ENCODE measurements at places on chromosomes 4 and X. TPM values are rescaled to one million over a fixed set of nuclear protein-coding genes. Genes with fewer than 3 reads are reported as not detected.

GRCh38 chrX:103789004-103789403 is 12.4 kb downstream of the PLP1 start:
- H3K27ac ChIP-seq = no peak overlapping the region
- H3K36me3 ChIP-seq = peaks cover 39% of the 10 kb centered on the region
- H3K4me3 ChIP-seq = no peak overlapping the region
- no peaks in the 10 kb centered on the region for H3K4me1 ChIP-seq
- H3K27me3 ChIP-seq = no peaks in the 10 kb centered on the region

The TLR7 gene
- total RNA-seq = not detected

- H3K4me3 ChIP-seq = peak overlapping the region; percentile 79
- no peak for DNase-seq
- no peaks in the 10 kb centered on the region for H3K36me3 ChIP-seq
Observed at GRCh38 chr4:152937336-152938236, 1.5 kb downstream of the FHDC1 start.

The SMIM10 gene
- 2.3 TPM for total RNA-seq

The GC gene
- 0.34 TPM for total RNA-seq

The USP17L20 gene
- not detected for total RNA-seq

- H3K36me3 ChIP-seq = no peaks in the 10 kb centered on the region
- no peaks in the 10 kb centered on the region for H3K4me1 ChIP-seq
- DNase-seq = no peak
- H3K27me3 ChIP-seq = no peaks in the 10 kb centered on the region
Observed at GRCh38 chrX:44439242-44439794, 95.8 kb upstream of the EFHC2 start.

DNA sequence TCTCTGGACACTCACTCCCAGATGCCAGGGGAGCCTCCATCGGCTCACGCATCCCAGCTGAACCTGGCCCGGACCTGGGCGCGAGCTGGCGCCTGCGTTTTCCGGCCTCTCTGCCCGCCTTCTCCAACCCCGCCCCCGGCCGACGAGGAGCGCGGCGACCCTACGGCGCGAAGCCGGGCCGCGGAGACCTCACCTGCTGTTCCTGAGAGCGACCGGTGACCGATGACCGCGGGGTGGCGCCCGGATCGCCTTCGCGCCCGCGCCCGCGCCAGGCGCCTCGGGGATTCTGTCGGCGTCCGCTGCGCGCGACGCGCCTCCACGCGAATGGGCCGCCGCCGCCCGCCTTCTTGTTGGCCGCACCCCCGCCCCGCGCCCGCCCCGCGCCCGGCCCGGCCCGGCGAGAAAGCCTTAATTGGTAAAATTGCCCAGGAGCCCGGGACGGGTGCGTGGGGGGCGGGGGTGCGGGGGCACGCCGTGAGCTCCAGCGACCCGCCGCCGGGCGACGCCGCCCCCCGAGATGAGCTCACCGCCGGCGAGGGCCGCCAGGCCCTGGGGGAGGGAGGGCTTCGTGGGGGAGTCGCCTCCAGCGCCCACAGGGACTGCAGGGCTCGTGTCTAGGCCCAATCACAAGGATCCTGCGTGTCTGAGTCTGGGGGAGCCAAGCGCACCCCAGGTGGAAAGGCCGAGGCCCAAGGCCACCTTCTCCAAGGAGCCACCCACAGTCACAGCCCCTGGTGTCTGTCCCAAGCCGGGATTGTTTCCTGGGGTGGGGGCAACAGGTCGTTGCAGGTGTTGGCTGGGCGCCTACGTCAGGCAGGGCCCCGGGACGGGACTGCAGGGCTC is at the start of gene FLNA:
TSS of gene FLNA (minus strand) at position 322 of the 843 bp plus-strand sequence. CDS start 3,389 bp downstream, outside the sequence.
- peak within 1 kb of the TSS; percentile 55 for H3K4me3 ChIP-seq
- DNase-seq = peak; percentile 61
- no peaks in the 10 kb centered on the region for H3K27me3 ChIP-seq
- H3K4me1 ChIP-seq = peaks cover 14% of the 10 kb centered on the region
- no peak within 1 kb of the TSS for H3K27ac ChIP-seq
- no peaks in the 10 kb centered on the region for H3K36me3 ChIP-seq

- peak overlapping the region; percentile 36 for H3K27ac ChIP-seq
- H3K4me1 ChIP-seq = peaks cover 14% of the 10 kb centered on the region
- H3K27me3 ChIP-seq = no peaks in the 10 kb centered on the region
- no peak for DNase-seq
Observed at GRCh38 chrX:34560180-34560579, 96.9 kb downstream of the TMEM47 start.

DNA sequence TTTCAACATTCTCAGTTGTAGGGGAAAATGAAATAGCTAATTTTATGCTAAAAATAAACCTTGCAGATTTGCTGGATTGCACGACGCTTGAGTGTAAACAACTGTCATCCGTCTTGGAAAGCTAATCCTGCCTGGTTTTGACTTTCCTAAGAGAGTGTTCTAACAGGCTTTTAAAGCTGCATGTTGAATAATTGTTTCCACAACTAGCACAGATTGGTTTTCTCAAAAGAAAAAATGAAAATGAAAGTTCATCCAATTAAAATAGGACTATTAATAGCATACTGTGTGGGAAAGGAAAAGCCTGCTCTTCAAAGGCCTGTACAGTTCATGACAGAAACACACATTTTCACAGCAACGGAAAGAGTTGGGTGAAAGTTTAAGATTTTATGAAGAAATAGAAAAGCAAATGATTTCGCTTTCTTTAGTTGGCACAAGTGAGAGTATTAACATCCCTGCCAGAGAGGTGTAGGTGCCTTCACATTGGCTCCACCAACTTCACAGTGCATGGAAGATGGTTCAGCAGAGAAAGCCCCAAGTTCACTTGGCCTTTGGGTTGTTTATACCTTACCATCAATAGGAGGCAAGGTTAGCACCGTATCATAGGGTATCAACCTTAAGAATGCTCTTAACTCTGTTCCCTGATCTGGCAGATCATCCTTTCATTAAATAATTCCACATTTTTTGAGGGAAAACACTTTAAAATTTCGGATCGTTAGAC is 140.0 kb upstream of the GUCY1A1 start:
- H3K27me3 ChIP-seq = no peaks in the 10 kb centered on the region
- no peaks in the 10 kb centered on the region for H3K4me1 ChIP-seq
- no peaks in the 10 kb centered on the region for H3K36me3 ChIP-seq
- DNase-seq = no peak
- H3K27ac ChIP-seq = no peak overlapping the region

The ODAPH gene
- total RNA-seq = not detected

The SH2D1A gene
- total RNA-seq = not detected

GRCh38 chrX:100599456-100599855 is 14.7 kb downstream of the TNMD start:
- no peaks in the 10 kb centered on the region for H3K4me1 ChIP-seq
- no peaks in the 10 kb centered on the region for H3K36me3 ChIP-seq
- no peaks in the 10 kb centered on the region for H3K27me3 ChIP-seq
- H3K27ac ChIP-seq = no peak overlapping the region
- no peak overlapping the region for H3K4me3 ChIP-seq

DNA sequence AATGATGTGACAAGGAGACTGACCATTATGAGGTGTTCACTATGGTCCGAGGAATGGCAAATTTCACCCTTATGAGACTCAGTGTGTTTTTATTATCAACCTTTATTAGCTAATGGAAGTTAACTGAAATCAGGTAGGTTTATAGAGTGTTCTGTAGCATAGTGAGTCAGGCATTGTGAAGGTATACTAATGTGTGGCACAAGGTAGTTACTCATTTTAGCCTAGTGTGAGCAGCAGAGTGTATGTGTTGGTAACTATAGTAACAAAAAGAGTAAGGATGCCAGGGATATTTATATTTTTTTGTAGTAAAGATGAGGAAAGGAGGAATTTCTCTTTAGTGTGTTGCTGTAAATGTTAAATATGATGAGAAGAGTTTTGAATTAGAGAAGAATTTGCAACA is 12.0 kb downstream of the PDLIM5 start:
- no peaks in the 10 kb centered on the region for H3K27me3 ChIP-seq
- no peak overlapping the region for H3K4me3 ChIP-seq
- H3K27ac ChIP-seq = no peak overlapping the region
- peaks cover 5% of the 10 kb centered on the region for H3K4me1 ChIP-seq

DNA sequence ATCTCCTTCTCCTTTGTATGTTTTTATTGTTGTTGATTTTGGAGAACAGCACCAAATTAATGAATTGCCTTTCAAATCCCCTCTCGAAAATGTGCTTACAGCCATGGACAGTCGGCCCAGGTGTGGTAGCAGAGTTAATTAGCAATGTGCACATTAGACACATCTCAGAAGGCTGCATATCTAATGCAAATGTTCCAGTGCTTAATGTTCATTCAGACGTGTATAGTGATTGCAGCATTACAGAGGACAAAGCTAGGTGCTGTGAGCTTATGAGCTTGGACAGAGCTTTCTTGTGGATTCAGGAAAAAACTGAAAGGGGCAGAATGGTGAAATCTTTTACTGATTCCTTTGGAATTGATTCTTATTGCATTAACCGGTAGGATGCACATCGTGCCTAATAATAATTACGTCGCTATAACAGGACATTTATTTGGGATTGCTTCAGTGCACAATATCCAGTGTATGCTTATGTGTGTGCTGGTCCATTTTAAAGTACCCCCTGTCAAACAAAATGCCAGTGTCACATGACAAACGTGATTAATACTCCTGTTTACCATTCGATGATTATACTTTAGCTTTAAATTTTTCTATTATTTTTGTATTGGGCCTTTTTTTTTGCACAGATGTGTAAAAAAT is 552.9 kb upstream of the EPHA5 start:
- H3K27me3 ChIP-seq = no peaks in the 10 kb centered on the region
- H3K27ac ChIP-seq = no peak overlapping the region
- no peak for DNase-seq

GRCh38 chr4:17647176-17647806 is 32.9 kb downstream of the MED28 start:
- no peaks in the 10 kb centered on the region for H3K27me3 ChIP-seq
- no peak overlapping the region for H3K27ac ChIP-seq
- no peak overlapping the region for H3K4me3 ChIP-seq
- no peaks in the 10 kb centered on the region for H3K4me1 ChIP-seq

The ADH5 gene
- total RNA-seq = 322 TPM

Data from H1 (cell line).